ENCODE measurements at places on chromosomes 2 and 18.

GRCh38 chr18:30903566-30903965 lies 139.0 kb downstream of the DSC3 start:
- DNase-seq, result no peak

GRCh38 chr18:74380916-74381315 lies 65.3 kb downstream of the C18orf63 start:
- no peak for DNase-seq

DNA sequence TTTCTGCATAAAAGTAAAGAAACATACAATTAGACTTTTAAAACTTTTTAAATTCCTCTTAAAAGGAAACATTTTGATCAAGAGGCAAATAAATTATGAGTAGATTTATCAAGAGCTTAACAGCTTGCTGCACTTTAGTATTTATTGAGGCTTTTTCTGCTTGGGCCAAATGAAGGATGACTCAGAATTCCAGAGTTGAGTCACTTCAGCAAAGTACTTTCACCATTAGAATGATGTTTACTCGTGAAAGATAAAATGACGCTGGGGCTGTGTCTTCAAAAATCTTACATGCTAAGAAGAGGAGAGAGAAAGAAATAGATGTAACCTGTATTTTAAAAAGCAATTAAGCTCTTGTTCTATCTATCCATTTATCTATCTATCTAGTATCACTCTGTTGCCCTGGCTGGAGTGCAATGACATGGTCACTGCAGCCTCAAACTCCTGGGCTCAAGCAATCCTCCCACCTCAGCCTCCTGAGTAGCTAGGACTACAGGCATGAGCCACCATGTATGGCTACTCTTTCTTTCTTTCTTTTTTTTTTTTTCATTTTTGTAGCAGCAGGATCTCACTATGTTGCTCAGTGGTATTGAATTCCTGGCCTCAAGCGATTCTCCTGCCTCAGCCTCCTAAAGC lies 75.3 kb upstream of the RIOK3 start:
- no peak for DNase-seq

DNA sequence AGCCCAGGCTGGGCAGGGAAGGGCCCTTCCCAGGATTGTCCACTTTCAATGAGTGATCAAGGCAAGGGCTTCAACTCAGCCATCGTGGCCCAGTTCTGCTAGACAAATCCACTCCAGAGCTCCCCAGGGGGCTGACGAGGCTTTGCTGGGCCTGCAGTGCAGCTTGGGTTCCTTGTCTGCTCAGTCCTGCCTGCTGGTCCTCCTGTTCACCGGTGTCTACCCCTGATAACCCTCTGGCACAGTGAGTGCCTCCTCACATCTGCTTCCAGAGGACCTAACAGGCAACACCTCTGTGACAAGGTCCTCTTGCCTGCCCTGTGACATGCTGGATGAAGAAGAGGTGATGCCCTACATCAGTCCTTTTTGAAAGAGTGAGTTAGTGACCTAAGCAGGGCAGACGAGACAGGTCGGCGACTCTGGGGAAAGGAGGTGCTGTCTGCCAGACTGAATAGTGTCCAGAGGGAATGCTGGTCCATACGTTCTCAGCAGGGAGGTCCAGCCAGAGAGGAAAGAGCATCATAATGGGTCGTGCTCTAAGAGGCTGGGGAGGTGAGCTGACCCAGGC lies 20.9 kb upstream of the KCNF1 start:
- DNase-seq, result no peak

DNA sequence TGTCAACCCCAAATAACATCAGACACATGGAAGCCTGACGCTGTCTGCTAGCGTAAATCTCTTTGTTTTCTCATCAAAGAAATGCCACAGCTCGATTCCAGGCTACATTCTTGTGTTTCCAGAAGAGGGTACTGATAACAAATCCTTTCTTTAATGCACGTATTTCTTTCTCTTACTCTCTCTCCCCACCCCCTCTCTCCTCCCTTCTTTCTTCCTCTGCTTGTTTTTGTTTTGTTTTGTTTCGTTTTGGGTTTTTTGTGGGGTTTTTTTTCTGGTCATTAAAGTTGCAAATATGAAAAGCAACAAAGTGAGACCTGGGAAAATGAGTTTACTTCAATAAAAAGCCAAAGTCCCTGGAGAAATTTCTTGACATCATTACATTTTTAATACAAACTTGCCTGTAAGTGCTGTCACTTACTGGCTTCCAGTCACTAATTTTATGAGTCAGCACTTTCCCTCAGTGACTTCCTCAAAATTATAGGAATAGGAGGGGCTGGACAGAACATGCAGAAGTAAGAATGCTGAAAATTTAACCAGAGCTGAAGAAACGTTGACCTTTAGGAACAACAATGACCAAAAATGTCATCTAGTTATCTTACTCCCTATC lies 106.7 kb upstream of the NABP1 start:
- DNase-seq, result no peak

DNA sequence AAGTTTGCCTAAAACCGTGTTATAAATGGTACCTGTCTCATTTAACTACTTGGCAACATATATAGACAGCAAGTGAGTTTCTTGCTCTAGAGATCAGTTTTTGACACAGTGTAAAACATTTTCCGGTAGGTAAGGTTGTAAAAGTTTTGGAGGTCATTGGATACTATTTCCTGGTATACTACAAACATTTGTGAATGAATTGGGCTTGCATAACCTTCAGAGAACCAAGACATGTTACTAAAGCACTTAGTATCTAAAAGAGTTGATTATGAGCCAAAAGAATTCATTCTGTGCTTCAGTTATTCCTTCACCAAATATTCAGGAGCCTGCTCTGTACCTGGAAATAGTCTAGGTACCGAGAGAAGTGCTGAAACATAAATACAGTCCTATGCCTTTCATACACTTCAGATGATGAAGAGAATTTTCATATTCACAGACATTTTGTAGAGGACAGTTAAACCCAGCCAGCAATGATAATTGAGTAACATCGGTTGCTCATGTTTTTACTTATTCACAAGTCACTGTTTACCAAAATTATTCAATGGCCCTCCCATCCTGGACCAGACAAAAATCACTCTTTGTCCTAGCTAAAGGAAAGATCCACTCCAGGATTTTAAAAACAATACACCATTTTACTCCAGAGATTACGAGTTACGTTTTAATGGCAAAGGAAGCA lies 319.4 kb upstream of the RBMS1 start:
- no peak for DNase-seq

DNA sequence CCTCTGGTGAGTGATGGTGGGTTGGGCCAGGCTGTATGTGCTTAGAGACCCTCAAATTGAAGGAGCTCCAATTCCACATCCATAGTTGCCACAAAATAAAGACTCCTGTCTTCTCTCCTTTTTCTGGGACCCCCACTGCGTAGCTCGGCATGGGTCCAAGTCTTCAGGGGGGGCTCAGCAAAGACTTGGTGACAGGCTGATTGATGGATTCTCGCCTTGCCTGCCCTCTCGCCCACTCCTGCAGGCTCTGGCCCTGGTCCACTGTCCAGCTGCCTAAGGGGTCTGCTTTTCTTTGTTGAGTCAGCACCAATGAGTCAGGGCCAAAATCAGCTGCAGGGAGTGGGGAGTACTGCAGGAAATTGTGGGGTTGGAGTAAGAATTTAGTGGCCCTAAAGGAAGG lies 21.5 kb downstream of the RPL37A start:
- no peak for DNase-seq

GRCh38 chr2:71589763-71590162 lies 136.4 kb downstream of the DYSF start:
- DNase-seq, result no peak

- no peak for DNase-seq
Measured at GRCh38 chr2:44295633-44296359, 20.5 kb downstream of the SLC3A1 start.

DNA sequence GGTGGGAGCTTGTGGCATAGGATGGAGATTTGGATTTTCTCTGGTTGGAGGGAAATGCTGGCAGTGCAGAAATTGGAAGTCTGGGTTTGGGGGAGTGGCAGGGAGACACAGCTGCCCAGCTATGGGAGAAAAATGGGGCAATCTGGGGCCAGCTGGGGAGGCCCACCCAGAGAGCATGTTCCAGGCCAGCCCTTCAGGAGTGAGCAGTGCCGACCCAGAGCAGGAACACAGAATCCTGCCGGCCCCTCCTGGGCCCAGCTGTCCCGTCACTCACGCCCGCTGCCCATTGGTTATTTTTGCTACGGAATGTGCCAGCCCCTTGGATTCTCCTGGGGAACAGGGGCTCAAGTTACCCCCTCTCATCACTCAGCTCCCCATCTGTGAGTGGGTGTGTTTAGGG lies 4.9 kb downstream of the SPEG start:
- no peak for DNase-seq

GRCh38 chr2:119638685-119639554 lies 40.1 kb upstream of the TMEM177 start:
- DNase-seq, result no peak

- DNase-seq, result no peak
Measured at GRCh38 chr2:175282886-175283285, 101.4 kb upstream of the ATP5MC3 start.

DNA sequence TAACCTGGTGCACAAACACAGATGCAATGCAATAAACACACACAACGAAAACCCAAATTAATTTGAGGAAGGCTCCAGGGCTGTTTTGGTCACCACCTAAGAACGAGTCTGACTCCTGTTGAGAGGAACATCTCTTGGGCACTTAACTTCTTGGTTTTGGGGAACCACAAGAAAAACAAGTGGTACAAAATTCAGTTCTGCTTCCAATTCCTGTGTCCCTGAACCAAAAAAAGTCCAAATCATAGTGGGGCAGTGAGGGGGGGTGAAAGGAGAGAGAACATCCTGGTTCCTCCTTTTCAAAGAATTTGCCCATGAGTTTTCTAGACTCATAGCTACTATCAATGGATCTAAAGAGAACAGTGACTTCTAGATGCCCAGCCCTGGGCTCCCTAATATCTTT lies 143.6 kb downstream of the COL4A4 start:
- DNase-seq, result no peak

DNA sequence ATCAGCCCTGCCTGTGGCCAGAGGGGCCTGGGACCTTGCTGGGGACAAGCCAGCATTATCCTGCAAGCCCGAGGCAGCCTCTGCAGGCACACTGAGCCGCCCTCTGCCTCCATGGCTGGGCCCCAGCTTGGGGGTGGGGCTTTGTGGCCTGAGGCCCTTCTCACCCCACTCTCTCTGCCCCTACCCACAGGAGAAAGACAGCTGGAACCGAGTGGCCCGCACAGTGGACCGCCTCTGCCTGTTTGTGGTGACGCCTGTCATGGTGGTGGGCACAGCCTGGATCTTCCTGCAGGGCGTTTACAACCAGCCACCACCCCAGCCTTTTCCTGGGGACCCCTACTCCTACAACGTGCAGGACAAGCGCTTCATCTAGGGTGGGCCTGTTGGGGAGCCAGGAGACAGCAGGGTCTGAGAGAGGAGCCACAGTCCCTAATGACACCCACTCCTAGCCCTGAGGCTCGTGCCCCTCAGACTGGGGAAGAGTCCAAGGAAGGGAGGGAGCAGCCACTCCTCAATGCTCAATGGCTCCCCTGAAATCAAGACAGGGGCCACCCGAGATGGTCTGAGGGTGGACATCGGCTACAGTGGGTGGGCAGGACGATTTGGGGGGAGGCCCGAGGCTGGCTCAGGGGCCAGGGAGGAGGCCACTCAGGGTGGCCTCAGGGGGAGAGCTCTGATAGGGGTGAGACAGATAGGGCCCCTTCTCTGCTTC lies 4.4 kb upstream of the CHRNG start:
- no peak for DNase-seq

DNA sequence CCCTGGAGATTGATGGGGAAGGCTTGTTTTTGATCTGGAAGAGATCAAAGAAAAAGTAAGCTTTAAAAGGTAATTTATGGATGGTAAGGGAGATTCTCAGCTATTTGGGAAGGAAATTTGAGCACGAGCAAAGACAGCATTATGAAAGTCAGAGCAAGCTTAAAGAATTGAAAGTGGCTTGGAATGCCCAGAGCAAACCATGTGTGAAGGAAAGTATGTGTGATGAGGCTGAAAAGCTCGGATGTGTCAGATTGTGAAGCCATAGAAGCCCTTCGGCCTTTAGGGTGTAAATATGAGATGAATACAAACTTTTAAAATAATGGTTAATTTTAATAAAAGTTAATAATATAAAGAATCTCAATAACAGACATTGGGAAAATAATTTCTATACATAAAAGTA lies 377.4 kb upstream of the DSEL start:
- no peak for DNase-seq

DNA sequence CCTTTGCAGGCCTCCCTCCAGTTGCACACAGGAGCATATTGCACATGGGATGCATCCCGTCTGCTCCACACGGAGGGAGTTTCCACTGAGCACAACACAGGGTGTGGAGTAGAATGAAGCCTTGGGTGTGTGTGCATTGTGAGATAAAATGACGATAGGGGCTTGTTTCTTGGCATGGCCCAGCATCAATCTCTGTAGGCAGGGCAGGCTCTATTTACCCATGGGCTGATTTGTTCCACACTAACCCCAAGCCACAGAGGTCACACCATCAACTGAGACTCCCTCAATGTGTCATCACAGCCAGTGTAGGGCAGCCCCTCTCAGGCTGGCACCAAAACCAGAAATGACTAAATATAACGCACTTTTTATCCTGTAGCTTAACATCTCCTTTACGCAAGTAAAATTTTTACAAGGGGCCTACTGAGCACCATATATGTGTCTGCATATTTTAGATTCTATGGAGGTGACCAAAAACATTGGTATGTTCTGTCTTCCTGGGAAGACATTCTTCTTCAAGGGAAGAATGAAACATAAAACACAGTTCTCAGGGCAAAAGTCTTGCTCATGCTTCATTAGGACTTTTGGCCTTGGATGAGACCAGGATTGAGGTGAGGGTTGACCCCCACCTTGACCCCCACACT lies 2.7 kb upstream of the GKN1 start:
- DNase-seq, result no peak

DNA sequence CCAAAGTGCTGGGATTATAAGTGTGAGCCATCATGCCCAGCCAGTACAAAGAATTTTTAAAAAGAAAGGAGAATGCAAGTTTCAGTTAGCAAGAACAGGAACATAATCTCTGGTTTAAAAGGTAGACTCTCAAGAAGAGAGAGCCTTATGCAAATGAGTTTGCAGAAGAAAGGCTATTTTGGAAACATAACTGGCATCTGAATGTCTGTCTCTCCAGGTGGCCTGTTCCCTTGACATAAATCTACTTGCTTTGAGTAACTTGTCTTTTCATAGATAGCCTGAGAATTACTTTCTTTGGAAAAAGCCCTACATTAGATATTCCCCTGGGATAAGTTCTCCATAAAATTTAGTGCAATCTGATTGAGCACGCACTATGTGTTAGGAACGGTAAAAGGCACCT lies 109.6 kb downstream of the ICOS start:
- DNase-seq, result no peak

DNA sequence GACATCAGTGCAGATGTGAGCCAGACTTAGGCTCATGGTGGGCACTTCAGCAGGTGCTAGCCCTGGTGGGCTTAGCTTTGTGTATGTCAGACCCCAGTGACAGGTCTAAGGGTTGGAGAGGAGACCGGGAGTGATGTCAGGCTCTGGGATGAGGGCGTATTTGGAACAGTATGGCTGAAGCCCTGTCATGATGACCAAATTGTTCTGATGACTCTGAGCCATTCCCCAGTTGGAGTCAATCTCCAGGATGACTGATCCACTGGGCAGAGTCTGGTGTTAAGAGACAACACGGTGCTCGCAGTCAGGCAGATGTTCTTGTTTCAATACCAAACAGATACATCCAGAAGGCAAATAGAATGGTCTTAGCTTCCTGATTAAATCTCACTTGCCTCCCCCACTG lies 241.5 kb downstream of the SOX11 start:
- DNase-seq, result no peak

GRCh38 chr2:9782197-9782719 lies 61.0 kb upstream of the TAF1B start:
- peak; percentile 42 for DNase-seq

All from activated gamma-delta T cell treated with anti-CD3 and anti-CD28 coated beads, Interleukin-2, amount 50 U/mL, for 16 hours (primary cell).